ENCODE measurements at places on chromosomes 2 and 18.

DNA sequence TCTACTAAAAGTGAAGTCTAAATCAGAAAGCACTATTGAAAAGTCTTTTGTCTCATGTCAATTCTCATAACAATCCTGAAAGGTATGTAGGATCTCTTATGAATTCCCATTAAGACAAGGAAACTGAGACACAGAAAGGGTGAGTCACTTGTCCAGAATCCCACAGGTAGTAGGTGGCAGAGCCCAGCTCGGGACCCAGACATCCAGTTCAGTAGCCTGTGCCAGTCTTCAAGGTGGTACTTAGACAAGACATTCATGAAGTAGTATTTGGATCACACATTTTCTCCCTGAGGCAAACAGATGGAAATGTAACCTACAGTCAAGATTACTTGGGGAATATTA lies 14.8 kb upstream of the PARD3B start:
- DNase-seq: no peak

DNA sequence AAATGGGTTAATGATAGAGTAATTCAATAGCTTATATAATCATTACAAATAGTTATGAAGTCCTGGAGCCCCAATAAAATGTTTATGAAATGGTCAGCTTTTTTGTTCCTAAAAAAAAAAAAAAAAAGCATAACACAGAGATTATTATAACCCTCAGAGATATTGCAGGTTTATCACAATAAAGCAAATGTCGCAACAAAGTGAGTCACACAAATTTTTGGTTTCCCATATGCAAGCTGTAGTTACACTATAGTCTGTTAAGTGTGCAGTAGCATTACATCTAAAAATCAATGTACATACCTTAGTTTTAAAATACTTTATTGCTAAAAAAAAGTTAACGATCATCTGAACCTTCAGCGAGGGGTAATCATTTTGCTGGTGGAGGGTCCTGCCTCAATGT lies 20.0 kb downstream of the WDFY1 start:
- DNase-seq: no peak

DNA sequence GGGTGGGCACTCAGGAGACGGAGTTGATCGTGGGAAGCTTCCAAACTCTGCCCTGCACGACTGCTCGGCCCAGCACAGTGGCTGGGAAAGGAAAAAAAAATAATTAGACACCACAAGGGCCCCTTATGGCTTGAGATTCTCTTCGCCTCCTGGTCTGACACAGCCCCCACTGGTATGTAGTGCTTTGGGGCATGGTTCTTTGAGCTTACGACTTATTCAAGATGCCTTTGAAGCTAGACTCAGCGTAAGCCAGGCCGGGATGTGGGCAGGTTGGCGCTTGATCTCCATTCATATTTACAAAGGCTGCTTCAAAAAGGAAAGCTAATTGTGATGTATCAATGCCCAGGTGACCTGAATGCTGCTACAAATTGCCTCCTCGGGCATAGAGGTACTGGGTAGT lies 50.5 kb downstream of the CXCR4 start:
- DNase-seq: no peak

GRCh38 chr2:43950383-43951008 lies 45.3 kb downstream of the LRPPRC start:
- DNase-seq: peak; percentile 20

DNA sequence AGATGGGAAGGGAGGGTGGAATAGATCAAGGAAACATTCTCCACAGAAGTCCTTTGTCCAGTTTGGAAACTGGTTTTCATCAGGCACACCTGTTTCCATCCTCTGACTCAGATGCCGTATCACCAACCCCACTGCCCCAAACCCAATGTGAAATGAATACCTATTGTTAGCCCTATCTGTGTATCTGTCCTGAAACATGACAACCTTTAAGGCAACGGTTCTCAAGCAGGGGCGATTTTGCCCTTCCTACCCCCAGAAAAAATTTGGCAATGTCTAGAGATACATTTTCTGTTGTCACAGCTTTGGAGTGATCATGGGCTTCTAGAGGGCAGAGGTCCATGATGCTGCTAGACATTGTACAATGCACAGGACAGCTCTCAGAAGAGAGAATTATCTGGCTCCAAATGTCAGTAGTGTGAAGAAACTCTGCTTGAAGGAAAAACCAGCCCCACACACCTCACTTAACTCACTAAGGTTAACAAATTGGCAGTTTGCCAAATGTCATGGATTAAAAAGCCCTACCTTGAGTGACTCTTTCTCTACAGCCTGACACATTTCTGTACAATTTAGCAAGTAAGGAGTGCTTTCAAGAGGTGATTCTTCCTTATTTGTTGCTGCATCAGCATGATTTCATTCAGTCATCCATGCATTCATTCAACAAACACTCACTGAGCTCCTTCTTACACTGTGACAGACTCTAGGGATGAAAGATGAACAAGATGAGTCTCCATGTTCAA lies 3.4 kb downstream of the SCTR start:
- no peak for DNase-seq

- DNase-seq: no peak
Observed at GRCh38 chr2:72126186-72127100, 21.2 kb downstream of the CYP26B1 start.

DNA sequence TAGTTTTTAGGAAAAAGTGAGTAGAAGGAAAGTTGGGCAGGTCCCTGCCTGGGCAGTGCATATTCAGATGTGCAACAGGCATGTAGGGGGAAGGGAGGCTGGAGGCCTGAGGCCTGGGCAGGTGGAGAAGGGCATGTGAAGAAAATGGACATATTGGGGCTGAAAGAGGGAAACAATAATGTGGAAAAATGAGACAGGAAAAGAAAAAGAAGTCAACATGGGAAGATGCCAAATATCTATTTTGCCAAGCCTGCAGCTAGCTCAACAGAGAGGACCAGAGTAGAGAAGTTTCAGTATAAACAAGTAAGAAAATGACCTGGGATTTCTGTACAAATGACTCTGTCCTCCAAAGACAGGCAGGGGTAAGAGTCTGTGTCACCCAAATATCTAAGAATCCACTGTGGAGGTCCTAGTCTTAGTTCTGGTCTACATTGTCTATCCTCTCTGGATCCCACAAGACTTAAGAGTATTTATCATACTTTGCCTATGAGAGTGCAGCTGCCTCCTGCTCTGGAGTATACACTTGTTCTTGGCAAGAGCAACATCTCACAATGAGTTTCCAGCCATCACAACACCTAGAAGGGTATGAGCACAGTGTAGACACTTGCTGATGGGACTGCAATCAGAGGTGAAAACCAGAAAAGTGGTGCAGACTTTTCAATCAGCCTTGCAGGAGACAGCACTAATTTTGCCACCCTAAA lies 80.2 kb downstream of the CLHC1 start:
- DNase-seq: no peak

- no peak for DNase-seq
Observed at GRCh38 chr2:30405260-30405605, 41.8 kb upstream of the LCLAT1 start.

DNA sequence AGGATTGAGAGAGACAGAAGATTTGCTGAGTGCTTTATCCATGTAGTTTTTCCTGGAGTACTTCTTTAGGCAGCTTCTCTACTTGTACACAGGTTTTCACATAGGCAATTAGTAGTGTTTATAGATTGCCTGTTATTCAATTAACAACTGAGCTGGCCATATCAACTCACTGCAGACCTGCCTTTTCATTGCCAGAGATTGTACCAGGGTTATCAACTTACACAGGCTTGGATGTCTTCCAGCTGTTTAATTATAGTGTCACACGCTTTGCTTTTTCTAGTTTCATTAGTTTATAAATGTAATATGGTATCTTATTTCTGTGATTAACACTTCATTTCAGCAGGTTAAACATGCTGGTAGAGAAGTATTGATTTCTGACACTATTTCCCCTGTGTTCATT lies 125.9 kb downstream of the GPD2 start:
- no peak for DNase-seq

DNA sequence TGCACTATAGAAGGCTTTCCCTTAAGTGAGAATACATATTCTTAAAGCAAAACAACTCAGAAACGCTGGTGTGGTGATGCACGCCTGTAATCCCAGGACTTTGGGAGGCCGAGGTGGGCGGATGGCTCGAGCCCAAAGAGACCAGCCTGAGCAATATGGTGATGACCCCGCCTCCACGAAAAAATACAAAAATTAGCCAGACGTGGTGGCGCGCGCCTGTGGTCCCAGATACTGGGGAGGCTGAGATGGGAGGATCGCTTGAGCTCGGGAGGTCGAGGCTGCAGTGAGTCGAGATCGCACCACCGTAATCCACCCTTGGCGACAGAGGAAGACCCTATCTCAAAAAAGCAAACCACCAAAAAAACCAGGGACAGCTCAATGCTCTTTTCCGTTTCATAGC lies 750 bp upstream of the CCDC150 start:
- no peak for DNase-seq

- no peak for DNase-seq
Observed at GRCh38 chr2:216837740-216838139, 22.1 kb downstream of the TNP1 start.

DNA sequence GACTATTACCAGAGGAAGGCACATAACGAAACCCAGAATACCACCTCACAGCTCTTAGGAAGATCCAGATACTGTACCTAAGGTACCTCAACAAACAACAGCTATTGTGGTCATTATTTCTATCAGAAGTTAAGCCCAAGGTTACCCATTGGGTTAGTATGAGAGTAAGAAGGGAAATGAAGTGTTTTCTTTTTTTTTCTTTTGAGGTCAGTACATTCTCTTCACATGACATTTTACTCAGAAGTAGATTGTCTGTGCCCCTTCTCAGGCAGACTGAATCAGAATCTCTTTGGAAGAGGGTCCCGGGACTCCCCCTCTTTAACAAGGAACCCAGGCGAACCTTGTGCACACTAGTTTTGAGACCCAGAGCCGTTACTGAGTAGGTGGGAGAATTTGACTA lies 233.7 kb upstream of the CXCR4 start:
- DNase-seq: no peak

- DNase-seq: no peak
Observed at GRCh38 chr18:9022397-9023155, 79.9 kb upstream of the NDUFV2 start.

- DNase-seq: no peak
Observed at GRCh38 chr2:40129725-40130124, 322.2 kb downstream of the SLC8A1 start.

GRCh38 chr2:152421521-152422370 lies 86.8 kb downstream of the FMNL2 start:
- no peak for DNase-seq

GRCh38 chr2:209685963-209686362 lies 85.7 kb upstream of the UNC80 start:
- DNase-seq: no peak

GRCh38 chr2:164187121-164187520 lies 434.2 kb downstream of the GRB14 start:
- no peak for DNase-seq

- DNase-seq: no peak
Observed at GRCh38 chr2:7683708-7684107, 766.5 kb downstream of the RNF144A start.

DNA sequence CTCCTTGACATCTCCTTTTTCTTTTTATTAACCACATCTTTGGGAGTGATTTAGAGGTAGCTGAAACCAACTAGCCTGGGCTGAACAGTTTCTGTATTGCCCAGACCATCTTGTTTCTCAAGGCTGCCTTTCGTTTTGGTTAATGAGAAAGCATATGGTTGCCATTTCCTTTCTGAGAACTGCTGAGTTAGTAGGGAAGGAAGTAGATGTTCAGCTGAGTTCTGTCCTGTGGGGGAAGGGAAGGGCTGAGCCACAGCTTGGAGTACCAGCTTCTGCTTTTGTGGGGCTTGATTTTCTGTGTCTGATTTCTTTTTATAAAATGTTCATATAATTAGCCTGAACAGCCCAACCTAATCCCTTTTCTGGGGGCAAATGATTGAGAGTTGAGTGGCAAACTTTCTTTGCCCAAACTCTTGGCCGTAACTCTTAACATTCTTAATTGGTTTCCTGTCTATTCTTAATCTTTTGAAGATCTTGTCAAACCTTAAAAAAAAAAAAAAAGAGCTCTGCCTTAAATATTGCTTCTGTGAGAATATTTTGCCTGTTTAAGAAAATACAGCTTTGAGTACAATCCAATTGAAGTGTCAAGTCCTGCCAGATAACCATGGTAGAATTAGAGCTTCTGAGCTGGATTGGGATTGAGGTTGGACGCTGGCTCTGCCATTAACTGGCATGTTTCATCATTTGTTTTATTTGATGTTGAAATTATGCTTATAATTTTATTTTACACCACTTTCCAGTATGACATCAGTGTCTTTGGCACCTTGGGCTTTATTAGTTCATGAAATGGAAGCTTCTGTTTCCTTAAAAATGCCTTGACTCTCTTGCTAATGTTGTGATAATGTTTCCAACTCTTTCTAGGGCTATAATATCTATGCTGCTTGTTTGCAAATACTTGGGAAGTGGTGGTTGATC lies 1.9 kb upstream of the NABP1 start:
- DNase-seq: no peak

DNA sequence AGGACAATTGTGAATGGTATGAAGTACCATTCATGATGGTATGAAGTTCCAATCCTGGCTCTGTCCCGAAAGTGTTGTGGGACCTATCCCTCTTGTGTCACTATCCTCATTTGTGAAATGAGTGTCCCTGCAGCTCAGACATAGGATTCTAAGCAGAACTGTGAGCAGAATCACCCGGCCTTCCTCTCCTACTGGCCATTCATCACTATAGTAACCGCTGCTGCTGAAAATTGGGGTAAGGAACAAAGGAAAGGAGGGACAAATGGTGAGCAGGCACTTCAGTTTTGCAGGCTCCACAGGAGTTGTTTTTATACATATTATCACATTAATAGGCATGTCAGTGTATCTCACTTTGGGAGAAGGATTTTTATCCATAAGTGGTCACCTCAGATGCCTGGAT lies 27.4 kb downstream of the SMYD1 start:
- DNase-seq: no peak

DNA sequence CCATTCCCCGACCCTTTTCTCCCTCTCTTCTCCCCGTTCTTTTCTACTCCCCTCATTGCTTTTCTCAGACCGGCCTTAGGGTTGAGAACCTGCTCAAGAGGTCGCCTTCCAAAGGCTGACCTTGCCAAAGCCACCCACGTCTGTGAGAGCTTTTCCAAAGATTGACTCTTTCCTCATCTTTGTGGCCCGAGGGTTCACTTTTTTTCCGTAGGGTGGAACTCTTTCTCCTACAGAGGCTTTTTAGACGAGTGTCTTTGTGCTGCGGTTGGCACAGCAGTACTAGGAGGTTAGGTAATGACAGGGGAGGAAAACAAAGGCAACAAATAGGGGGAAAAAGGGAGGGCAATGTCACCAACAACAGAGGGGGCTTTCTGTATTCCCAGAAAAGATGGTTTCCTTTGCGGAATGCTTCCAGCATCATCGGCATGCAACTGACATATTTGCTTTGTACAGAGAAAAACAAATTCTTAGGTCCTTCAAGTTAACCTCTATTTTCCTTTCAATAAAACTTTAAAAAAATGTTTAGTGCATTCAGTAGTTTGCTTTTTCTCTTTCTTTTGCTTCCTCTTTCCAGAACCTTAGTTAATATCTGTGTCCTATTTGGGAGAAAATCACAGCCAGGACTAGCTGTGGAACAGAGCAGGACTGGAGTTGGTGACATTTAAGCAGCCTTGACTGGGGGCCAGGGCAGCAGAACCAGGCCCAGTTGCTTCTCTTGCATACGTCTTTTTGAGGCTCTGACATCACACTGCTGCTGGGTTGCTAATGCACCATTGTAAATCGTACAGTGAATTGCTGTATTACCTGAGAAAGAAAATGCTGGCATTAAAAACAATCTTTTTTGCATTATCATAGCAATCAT lies 188.1 kb upstream of the FANCL start:
- no peak for DNase-seq

GRCh38 chr18:79421275-79421857 lies 25.6 kb downstream of the NFATC1 start:
- no peak for DNase-seq
